ENCODE measurements at places on chromosomes 11 and 22.

DNA sequence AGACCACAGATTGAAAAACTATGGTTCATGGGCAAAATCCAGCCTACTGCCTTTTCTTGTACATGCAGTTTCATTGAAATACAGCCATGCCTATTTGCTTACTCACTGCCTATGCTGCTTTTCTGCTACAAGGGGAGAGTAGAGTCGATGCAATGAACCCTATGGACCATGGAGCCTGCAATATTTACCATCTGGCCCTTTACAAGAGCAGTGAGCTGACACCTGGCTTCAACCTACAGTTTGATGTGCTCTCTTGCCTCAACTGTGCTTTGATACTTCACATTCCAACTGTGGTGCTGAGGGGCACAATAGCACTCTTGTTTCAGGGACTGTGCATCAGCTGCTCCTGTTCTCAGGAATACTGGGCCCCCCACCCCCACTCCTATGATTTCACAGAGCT, 239.5 kb upstream of the SORL1-AS1 start:
- no peak for DNase-seq

GRCh38 chr22:45502215-45503049, at the start of gene FBLN1:
Gene FBLN1, plus strand, starts transcription at chr22:45502883. Its CDS starts 103 bp downstream, at chr22:45502986.
- no peak for DNase-seq

- no peak for DNase-seq
Observed at GRCh38 chr11:22392561-22392960, 54.4 kb downstream of the SLC17A6 start.

GRCh38 chr11:86052693-86053641, 15.9 kb downstream of the PICALM start:
- DNase-seq = no peak

GRCh38 chr11:74444173-74444826, 23.0 kb downstream of the KCNE3 start:
- no peak for DNase-seq

DNA sequence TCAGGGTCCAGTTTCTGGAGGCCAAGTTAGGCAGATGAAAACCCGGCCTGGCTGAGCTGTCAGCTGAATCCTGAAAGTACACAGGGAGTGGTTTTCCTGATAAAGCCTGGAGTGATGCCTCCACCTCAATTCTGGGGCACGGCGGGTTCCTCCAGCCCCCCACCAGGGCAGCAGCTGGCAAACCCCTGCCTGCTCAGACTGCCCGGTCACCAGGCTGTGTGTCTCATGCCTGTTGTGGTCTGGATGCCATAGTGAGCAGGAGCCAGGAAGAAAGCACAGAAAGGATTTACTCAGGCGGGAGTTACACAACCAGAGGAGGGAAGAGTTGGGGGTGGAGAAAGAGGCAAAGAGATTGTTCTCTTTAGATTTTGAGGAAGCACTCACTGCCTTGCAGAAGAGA, 119.9 kb upstream of the RASSF10 start:
- no peak for DNase-seq

- no peak for DNase-seq
Observed at GRCh38 chr11:119117004-119117706, 4.2 kb upstream of the HINFP start.

DNA sequence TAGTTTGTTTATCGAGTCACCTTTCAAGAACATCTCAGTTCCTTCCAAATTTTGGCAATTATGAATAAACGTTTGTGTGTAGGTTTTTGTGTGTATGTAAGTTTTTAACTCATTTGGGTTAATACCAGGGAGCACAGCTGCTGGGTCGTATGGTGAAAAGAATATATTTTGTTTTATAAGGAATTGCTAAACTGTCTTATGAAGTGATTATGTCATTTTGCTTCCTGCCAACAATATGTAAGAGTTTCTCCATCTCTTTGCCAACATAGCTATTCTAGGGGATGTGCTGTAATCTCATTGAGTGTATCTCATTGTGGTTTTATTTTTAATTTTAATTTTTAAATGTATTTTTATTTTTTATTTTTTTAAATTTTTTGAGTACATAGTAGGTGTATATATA, 27.3 kb downstream of the BCL2L13 start:
- no peak for DNase-seq

GRCh38 chr22:29306835-29307595, 565 bp downstream of the GAS2L1 start:
- no peak for DNase-seq

- DNase-seq = no peak
Observed at GRCh38 chr22:23076896-23077572, 6.7 kb downstream of the GNAZ start.

GRCh38 chr11:36240801-36241200, 48.4 kb downstream of the COMMD9 start:
- DNase-seq = no peak

DNA sequence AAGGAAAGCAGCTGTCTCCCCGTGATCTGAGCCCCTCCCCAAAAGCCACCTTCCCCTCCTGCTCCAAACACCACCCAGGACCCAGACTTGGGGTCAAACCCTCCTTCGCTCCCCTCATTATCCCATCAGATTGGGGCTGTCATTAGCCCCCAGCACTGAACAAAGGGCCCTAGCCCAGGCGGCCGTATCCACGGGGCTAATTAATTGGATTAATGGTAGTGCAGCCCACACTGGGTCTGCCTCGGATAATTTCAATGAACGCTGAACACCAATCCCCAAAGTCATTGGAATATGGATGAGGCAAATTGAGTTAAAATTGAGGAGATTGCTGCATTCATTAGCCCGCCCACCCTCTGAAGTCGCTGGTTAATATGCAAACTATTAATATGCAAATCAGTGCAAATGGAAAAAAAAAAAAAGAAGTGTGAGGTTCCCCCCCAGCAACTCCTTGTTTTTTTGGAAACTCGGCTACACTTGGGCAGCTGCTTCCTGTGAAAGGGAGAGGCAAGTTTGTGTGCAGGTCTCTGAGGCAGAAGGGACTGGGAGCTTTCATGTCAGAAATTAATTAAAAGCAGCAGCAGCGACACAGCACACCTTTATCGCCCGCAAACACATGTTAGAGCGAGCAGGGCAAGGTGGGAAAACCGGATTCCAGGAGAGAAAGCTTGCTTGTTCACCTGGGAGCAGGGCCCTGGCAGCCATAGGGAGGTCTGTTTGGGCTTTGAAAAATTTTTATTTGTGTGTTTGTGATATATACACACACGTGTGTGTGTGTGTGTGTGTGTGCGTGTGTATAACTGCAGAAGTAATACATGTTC, 517.8 kb downstream of the MIAT start:
- no peak for DNase-seq

DNA sequence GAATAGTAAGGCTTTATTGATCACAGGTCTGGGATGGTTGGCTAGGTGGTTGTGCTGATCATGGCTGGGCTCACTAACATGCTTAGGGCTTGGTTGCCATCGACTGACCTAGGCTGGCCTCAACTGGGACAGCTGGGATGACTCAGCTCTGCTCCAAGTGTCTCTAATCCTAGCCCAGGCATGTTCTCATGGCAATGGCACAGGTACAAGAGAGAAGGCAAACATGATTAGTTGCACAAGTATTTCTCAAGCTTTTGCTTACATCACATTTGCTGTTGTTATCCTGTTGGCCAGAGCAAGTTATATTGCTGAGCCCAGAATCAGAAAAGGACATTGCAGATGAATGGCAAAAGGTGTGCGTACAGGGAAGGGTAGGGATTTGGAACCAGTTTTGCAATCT, 68.5 kb upstream of the SLC35C1 start:
- DNase-seq = no peak

DNA sequence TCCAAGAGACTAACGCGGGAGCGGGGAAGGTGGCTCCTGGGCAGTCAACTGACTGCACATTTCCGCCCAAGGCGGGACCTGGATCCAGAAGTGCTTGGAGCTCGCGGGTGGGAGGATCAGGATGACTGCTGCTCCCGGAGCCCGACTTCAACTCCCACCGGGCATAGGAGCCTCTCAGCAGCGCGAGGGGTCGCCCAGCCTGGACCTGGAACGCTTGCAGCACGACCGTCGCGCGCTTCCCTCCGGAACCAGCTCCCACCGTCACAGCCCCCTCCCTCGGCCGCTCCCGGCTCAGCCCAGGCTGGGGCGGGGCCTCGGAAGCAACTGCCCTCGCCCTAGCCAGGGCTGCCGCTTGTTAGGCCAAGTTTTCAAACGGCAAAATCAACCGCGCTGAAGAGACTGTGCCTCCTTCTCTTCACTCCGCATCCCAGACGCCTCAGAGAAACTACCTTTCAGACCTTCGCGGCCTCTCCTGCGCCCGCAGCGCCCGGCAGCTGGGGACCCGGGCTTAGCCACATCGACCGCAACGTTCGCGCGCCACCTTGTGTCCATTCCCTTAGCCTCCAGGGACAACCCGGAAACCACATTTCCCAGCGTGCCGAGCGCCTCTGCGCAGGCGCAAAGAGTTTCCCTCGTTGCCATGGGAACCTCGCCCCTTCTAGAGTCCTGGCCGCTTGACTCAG, 14.0 kb downstream of the SSH3 start:
- DNase-seq = peak; percentile 98

DNA sequence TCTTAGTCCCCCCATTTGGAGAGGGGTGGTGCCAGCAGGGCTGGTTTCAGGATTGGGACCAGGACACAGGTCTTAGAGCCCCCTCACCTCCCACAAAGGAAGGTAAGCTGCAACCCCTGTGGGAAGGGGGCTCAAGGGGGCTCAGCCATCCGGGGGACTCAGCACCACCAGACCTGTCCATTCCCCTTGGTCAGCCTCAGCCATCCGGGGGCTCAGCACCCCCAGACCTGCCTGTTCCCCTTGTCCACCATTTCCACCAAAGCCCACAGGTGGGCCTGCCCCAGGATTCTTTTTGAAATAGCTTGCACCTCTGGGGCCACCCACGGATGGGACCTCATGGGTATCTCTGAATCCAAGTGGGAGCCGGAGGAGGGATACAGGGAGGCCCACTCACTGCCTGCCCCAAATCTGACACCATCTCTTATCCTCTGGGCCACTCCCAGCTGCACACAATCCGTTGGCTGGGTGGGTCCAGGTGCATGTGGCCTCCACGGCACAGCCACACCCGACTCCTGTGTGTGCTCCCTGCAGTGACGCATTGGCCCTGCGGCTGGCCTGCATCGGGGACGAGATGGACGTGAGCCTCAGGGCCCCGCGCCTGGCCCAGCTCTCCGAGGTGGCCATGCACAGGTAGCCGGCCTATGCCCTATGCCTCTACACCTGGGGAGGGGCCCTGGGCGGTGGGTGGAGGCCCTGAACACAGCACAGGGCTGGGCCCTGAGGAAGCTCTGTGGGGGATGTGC, 15.9 kb downstream of the MCAT start:
- DNase-seq = no peak

DNA sequence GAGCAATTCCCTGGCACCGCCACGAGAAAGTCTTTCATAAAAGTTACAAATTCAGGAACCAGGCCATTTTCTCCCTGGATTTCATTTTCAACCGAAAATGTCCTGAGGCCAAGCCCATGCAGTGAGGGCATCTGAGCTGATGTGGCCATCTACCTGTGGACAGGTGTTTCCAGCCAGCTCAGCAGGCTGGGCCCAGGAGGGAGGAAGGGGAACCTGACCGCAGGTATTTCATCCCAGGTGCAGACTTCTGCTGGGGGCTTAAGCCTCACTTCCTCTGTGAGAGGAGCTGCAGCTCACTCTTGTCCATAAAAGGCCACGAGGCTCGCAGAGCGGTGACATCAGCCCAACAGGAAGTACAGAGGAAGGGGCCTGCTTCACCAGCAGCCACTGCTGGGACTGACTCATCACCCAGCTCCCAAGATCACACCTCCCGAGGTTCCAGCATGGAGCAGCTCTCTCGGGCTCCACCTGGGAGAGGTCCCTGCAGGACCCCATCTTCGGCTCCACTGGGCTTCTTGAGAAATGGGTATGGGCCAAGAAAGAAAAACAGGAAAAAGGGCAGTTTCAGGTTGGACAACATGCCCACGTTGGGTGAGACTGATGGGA, 56.4 kb downstream of the MYH9 start:
- DNase-seq = peak; percentile 59

DNA sequence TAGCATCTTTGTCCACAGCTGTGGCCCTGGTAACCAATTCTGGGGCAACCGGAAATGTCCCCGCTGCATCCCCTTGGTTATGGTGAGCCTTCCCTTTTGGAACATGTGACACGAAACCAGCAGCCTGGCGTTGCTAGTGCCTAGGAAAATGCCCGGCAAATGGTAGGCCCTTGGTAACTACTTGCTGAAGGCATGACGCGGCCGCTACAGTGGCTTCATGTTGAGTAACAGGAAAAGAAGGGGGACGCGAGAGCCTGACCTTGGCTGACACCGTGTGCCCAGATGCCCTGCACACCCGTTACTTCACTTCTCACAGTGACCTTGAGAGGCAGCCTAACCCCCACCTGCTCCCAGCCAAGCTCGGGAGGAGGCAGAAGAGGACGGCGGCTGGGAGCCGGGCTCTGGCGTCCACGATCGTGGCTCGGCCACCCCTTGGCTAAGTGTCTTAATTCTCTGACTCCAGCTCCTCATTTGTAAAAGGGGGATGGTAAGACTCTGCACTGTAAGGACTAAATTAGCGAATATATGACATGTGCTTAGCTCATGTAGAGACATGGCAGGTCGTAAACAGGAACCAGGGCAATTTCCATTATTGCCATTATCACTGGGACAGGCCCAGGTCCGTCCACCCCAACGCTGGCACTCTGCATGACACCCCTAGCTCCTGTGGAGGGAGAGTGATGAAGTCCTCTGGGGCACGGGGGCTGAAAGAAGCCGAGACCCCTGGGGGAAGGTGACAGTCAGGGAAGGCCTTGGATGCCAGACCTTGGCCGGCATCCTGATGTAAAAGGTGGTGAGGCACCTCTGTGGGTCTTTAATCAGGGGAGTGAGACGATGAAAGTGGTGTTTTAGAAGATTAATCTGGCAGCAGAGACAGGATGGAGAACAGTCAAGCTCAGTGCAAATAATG, 18.9 kb downstream of the IFT27 start:
- no peak for DNase-seq

GRCh38 chr11:63614136-63614671, at the start of gene PLAAT3:
Gene PLAAT3, minus strand, starts transcription at chr11:63614433. Its CDS starts 419 bp downstream, at chr11:63614014.
- peak; percentile 10 for DNase-seq

DNA sequence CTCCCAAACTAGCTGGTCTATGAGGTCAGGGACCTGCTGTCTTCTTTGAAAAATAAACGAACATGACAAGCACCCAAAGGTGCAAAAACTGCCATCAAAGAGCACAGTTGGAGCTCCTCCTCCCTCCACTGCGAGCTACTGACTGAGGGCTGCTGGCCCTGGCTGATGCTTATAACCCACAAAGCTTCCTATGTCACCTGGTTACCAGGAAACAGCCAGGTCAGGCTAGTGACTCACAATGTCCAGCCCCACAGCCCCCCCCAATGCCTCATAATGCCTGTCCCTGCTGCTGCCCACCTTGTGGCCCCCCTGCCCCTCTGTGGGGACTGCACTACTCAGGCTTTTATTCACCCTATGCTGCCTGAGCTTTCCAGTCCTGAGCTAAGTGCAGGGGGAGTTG, at the start of gene DRICH1:
TSS of gene DRICH1 (minus strand) at position 144 of the 400 bp plus-strand sequence. CDS start 298 bp downstream, outside the sequence.
- DNase-seq = no peak

GRCh38 chr11:132539590-132540368, 992.5 kb downstream of the OPCML start:
- no peak for DNase-seq
